ENCODE measurements at places on chromosomes 13 and 19. TPM values are rescaled to one million over a fixed set of nuclear protein-coding genes. Genes with fewer than 3 reads are reported as not detected.

GRCh38 chr19:49073514-49074378 lies 1.2 kb upstream of the KCNA7 start:
- H3K27ac ChIP-seq = no peak overlapping the region
- no peak overlapping the region for H3K4me3 ChIP-seq
- no peaks in the 10 kb centered on the region for H3K36me3 ChIP-seq
- peaks cover 3% of the 10 kb centered on the region for H3K27me3 ChIP-seq
- no peaks in the 10 kb centered on the region for H3K4me1 ChIP-seq

GRCh38 chr13:86870444-86870843 lies 800.7 kb upstream of the SLITRK5 start:
- no peak overlapping the region for H3K27ac ChIP-seq
- no peaks in the 10 kb centered on the region for H3K36me3 ChIP-seq
- DNase-seq = no peak
- no peaks in the 10 kb centered on the region for H3K27me3 ChIP-seq
- no peak overlapping the region for H3K4me3 ChIP-seq

DNA sequence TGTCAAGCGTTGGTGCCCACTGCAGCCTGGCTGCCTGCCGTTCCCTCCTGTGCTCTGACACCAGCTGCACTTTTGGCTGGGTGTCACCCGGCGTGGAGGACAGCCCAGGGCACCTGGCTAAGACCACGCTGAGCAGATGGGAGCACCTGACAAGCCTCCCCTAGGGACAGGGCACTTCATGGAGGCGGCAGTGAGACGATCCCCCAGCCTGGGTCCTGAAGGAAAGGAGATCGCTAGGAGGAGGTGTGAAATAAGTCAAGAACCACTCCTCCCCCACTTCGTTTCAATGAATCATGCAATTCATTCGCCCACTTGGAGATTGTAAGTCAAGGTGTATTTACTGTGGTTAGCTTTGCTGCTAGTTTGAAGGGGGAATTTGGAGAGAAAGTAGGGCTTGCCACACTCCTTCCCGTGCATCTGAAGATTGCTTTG lies 38.8 kb downstream of the VSTM2B start:
- no peaks in the 10 kb centered on the region for H3K4me1 ChIP-seq
- DNase-seq = no peak
- H3K27ac ChIP-seq = no peak overlapping the region

DNA sequence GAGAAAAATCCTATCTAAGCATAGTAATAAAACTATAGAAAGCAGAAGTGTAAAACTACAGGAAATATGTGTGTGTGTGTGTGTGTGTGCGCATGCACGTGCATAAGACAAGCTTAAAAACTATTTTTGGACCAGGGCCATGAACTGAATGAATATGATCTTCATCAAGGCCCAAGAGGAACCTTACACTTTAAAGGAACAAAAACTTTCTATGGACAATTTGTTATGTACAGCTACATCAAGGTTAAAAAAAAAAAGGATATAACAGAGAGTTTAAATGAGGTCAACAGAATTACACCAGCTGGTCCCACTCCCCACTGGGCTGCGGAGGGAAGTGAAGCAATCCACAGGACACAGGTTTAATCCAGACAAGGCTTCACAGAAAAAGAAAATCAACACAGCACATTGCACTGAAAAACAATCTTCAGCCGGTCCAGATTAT lies 151.1 kb downstream of the LHFPL6 start:
- peak; percentile 36 for DNase-seq
- peaks cover 13% of the 10 kb centered on the region for H3K4me1 ChIP-seq
- no peak overlapping the region for H3K4me3 ChIP-seq
- no peak overlapping the region for H3K27ac ChIP-seq

DNA sequence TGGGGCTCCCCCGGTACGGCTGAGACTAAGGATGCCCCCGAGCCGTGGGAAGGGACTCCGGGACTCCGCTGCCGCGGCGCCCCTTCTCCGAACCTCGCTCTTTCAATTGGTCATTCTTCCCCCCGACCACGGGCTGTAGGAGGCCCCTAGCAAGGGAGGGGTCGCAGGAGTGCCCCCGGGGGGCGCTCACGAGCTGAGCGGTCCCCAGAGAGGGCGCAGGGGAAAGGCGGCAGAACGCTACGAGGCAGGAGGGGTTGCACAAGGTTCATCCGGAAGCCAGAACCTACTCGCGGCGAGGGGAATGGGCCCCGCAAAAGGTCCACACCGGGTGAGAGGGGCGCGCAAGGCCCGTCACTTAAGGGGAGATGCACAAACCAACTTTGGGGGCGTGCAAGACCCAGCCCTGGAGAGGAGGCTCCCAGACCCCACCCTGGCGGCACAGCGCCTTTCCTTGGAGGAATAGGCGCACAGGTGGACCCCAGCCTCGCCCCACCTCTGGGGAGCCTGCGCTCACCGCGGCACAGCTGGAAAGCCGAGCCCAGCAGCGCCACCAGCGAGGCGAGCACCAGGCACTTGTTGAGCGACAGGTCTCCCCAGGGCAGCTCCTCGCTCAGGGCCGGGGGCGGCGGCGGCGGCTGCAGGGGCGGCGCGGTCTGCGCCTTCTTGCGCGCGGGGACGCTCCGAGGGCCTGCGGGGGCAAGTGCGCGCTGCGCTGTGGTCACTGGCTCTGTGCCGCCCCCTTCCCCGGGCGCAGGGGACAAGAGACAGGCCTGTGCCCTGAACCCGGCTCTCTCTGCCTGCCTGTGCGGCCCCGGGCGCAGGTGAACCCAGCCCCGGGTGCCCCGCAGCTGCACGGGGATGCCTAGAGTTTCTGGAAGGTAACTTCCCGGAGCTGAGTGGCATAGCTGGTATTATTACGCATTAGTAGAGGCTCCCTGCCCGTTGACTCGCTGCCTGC lies 2.8 kb downstream of the JSRP1 start:
- H3K4me3 ChIP-seq = no peak overlapping the region
- no peak overlapping the region for H3K27ac ChIP-seq
- no peaks in the 10 kb centered on the region for H3K36me3 ChIP-seq
- H3K27me3 ChIP-seq = peaks cover 16% of the 10 kb centered on the region
- DNase-seq = no peak

GRCh38 chr13:80717776-80718175 lies 376.9 kb upstream of the SPRY2 start:
- H3K27me3 ChIP-seq = no peaks in the 10 kb centered on the region
- H3K4me1 ChIP-seq = no peaks in the 10 kb centered on the region
- no peak for DNase-seq
- no peak overlapping the region for H3K27ac ChIP-seq
- H3K4me3 ChIP-seq = no peak overlapping the region
- no peaks in the 10 kb centered on the region for H3K36me3 ChIP-seq

GRCh38 chr19:41787055-41787454 lies 9.3 kb upstream of the CEACAM3 start:
- DNase-seq = no peak
- H3K4me3 ChIP-seq = no peak overlapping the region

DNA sequence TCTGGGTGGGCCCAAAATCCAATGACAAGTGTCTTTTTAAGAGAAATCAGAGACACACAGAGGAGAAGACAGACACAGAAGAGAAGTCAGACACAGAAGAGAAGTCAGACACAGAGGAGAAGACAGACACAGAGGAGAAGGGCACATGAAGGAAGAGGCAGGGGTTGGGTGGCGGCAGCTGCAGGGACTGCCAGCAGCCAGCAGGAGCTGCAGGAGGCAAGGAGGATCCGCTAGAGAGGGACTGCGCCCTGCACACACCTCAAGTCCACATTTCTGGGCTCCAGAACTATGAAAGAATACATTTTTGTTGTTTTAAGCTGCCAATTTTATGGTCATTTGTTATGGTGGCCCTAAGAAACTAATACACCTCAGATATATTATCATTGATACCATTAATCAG lies 140.6 kb downstream of the ZIC5 start:
- no peak overlapping the region for H3K27ac ChIP-seq
- H3K36me3 ChIP-seq = no peaks in the 10 kb centered on the region
- DNase-seq = no peak

GRCh38 chr19:21586311-21587116 lies 81.1 kb downstream of the ZNF429 start:
- peak overlapping the region; percentile 47 for H3K27ac ChIP-seq
- peak overlapping the region; percentile 42 for H3K4me3 ChIP-seq
- H3K4me1 ChIP-seq = no peaks in the 10 kb centered on the region
- DNase-seq = peak; percentile 57
- no peaks in the 10 kb centered on the region for H3K27me3 ChIP-seq

The FOSB gene
- polyA plus RNA-seq = 4.9 TPM

Measured in ovary (tissue), 10 donors.